Esophagus mucosa (tissue), 1 donor: ENCODE measurements at places on chromosomes 3 and 15. TPM values are rescaled to one million over a fixed set of nuclear protein-coding genes. Genes with fewer than 3 reads are reported as not detected.

GRCh38 chr3:116314476-116314875, 130.8 kb downstream of the LSAMP start:
- no peak for ATAC-seq

DNA sequence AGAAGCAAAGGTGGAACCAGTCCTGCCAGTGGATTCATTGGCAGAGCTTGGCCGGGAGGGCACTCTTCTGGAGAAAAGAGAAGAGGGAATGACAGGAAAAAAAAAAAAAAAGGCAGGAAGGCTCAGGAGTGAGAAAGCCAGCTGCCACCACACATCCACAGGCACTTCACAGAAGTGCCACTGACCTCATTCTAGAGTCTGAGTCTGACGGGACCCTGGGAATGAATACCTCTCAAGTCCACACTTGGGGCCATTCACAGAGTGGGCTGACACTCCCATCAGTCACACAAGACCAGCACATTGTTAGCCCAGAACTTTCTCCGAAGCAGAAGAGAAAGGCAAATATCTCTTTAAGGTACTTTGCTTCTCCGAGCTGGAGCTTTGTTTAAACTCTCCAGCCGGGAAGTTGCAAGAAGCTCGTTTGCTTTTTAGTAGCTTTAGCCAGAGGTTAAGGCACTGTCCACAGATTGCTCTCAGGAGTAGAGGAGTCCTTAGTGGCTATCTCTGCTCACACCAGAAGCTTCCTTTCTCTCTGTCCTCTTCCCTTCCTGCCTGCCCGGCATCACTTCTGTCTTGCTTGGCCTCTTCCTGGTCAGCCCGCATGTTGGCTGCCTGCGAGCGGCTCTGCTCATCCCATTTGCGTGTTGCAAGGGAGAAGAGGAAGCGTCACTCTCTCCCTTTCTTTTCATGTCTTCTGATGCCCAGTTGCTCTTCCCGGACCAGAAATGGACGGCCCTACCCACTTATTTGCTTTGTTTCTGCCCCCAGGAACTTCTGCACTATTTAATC, 53.8 kb downstream of the CMTM6 start:
- no peak for ATAC-seq

DNA sequence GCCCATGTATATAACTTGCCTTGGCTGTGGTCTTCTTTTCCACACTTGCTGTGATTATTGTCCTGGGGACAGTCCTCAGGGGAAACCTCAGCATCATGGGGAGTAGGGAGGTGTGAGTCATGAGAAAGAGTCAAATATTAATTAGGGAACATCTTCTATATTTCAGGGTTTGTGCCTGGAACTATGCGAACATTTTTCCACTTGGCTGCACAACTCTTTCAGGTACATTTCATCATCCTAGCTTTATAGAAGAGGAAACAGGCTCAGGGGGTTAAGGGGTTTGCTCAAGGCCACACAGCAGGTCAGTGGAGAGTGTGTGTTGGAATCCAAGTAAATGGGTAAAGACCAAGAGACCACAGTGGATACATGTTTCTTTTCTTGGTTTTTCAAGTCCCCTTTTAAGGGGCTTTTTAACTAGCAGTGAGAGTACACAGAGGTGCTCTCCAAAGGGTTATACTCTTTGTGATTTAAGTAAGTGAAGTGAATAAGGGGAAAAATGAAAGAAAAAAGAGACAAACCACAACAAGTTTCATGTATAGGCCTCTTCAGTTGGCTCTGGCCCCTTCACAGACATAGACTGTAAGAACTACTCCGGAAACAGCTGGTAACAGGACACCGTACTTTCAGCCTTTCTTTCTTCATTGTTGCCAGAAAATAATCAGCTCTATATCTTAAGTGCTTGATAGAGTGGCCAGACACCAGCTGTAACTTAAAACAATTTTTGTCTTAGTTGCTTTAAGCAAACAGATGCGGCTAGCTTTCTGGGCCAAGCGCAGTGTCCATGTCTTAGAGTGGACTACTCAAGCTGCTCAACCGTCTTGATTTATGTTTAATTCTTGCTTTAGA, 64.6 kb downstream of the EEFSEC start:
- no peak for ATAC-seq

GRCh38 chr3:159855599-159856346, 132.9 kb upstream of the IL12A start:
- ATAC-seq = no peak

ARNT2 gene
- total RNA-seq = 0.64 TPM

- ATAC-seq = no peak
Measured at GRCh38 chr15:88881775-88882174, 13.6 kb downstream of the HAPLN3 start.

DNA sequence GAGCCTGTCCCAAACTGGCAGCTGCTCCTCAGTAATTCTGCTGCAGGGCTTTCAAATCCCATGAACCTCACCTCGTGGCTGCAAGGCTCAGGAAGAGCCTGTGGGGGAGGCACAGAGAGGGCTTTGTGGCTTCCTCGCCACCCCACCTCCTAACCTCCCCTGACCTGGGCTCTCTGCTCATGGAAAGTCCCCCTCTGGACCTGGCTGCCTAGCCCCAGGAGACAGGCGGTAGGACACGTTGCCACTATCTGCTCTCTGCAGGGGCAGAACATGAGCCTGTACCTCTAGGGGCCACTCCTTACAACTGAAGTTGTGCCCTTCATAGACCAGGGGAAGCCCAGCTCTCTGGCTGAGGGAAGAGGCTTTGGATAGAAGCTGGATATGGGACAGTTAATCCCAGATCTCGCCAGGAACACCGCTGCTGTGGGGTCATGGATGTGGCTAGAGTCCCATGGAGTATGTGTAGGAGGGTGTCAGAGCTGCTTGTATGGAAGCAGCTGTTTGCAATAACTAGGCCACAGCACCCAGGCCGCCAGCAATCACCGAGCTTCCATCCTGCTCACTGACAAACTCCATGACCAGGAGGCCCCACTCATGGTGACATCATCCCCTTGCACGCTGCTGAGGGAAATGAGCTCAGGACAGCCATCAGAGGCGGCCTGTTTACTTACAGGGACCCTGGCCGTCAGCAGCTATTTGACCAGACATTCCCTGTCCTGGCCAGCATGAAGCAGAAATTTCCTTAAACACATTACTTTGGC, 34.0 kb upstream of the CILP start:
- no peak for ATAC-seq

DNA sequence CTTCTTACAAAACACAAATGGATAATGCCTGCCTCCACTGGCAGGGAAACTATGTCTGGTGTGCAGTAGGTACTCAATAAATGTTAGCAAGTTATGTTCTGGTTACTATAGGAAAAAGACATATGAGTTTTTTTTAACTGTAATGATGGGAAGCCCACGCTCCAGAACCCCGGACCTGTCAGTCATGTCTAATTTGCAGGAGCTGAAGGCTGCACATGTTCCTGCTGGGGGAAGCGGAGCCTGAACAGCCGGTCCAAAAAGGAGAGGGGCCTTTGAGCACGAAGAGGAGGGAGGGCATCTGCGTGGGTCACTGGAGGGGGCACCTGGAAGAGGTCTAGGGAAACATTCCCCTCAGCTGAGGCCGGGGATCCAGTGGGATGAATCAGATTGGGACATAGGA, 113.2 kb downstream of the DGKG start:
- ATAC-seq = no peak

GRCh38 chr15:78830514-78831228, 19.4 kb upstream of the ADAMTS7 start:
- ATAC-seq = peak; percentile 17

DNA sequence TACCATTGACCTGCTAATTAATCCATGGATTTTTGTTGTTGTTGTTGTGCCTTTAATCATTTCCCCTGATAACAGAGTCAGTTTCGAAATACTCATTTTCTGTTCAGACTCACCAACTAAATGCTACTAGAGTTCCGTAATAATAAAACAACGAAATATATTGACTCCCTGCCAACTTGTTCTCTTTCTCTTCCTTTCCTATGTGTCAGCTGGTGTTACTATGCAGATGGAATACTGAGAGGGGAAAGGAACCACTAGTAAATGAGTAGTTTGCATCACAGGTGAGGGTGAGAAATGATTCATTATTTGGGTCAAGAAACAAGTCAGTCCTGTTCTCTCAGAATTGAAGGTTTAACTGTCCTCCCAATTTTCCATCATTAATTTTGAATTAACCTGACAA, 1027.3 kb downstream of the TUSC7 start:
- no peak for ATAC-seq

MORC1 gene
- not detected for total RNA-seq

DNA sequence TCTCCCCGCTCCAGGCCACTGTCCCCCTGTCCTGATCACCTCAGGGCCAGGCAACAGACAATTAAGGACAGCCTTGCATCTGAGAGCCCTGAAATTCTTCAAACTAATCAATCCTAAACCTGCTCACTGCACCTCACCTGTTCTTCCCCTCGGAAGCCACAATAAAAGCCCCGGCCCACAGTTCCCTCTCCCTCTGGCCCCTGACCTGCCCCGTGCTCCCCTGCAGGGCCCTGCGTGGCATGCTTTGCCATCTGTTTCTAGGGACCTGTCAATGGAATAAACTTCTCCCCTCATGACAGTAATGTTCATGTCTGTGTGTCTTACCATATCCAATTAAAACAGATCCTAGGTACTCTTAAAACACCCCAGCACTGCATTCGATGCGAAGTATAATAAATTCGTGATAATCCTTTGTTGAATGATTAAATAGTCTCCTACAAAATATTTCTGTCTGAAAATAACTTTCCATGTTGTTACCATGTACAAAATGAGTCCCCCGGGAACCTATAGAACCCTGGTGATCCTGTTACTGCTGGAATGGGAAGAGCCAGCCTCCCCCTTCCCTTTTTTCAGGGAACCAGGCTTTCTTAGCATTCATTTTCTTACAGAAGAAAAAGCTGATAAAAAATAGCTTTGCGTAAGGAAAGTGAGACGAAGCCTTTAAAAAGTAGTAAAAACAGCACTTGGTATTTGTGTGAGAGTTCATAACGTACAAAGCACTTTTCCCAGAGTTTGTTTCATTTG, 59.0 kb downstream of the ABTB1 start:
- ATAC-seq = no peak

GCSAM gene
- 1.1 TPM for total RNA-seq

HDGFL3 gene
- total RNA-seq = 19.1 TPM

DNA sequence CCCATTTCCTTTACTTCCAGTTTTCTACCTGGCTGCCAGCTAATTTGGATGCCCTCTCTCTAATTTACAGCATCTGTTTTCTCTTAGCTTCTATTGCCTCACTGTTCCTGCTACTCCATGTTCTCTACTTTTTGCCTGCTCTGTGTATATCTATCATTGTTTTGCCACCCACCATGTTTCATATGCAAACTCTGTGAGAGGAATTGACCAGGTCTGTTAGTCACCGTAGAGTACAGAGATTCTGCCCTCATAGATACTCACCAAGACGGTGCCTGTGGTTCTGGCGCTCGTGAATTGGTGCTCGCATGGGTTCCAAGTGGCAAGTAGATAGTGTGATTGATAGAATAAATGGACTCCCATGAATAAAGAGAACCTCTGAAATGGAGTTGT, 288.8 kb downstream of the CNTN6 start:
- no peak for ATAC-seq

DNA sequence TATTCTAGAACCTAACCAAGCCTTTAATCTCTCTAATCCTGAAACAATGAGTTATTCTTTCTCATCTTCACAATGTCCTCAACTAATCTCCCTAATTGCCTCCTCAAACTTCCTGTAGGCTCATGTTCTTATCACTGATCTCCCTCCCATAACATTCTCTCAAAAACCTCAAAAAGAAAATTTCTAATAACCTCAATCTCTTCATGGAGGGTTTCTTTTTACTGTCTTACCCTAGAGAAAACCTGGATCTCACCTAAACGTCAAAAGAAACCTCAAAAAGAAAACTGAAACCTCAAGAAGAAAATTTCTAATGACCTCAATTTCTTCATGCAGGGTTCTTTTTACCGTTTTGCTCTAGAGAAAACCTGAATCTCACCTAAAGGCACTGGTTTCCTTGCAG, 150.2 kb downstream of the GSK3B start:
- no peak for ATAC-seq
